ENCODE measurements at places on chromosomes 3 and 15.

- DNase-seq: no peak
Measured at GRCh38 chr3:83065851-83066460, 1304.5 kb upstream of the GBE1 start.

DNA sequence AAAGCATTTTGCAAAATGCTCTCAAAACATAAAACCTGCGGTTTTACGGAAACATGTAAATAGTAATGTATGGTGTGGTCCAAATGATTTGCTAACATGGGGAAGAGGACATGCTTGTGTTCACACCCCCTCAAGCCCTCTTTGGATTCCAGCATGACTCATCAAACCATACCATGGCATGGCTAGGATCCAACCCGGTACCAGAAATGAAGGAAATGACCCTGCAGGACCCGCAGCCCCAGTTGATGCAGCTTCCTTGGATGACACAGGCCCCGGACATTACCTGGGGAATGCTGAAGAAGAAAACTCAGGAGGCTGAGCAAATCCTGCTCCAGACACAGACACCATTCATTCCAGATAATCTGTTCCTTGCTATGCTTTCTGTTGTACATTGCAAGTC lies 222.9 kb downstream of the DTWD1 start:
- DNase-seq: no peak

- DNase-seq: no peak
Measured at GRCh38 chr15:55937040-55937439, 56.4 kb downstream of the NEDD4 start.

GRCh38 chr3:41000471-41000870 lies 198.8 kb upstream of the CTNNB1 start:
- no peak for DNase-seq

GRCh38 chr3:23856286-23856685 lies 50.5 kb downstream of the UBE2E1 start:
- no peak for DNase-seq

DNA sequence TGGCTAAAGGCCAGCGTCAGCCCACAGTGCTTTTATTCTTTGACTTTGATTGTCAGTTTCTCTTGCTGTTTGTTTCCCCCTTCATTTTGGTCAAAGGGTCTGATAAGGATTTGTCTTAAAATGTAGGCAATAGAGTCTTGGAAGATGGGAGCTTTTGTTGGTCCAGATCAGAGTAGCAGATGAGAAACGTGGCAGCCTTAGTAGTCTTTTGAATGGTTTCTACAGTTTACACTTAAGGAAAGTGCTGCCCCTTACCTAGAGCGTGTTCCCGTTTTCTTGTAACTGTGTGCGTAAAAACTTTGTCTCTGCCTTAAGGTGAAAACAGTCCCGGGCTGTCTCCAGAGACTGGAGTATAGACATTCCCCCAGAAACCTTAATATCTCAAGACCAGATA lies 630 bp downstream of the LXN start:
- no peak for DNase-seq

DNA sequence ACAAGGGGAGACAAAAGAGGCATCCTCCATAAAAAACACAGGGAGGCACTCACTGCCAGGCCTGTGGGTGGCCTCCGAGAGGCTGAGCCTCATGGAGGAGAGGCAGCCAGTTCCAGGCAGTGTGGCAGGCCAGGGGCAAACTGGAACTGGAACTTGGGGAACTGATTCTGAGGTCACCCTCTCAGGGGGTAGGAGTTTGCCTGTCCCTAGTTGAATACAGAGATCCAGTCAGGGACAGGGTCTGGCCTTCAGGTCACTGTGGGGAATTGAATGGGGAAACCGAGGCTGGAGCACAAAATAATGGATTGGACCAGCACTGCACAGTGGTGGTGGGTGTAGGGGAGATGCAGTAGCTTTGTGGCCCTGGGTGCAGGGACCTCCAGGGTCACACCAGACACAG lies 58.7 kb downstream of the TPRA1 start:
- DNase-seq: no peak

DNA sequence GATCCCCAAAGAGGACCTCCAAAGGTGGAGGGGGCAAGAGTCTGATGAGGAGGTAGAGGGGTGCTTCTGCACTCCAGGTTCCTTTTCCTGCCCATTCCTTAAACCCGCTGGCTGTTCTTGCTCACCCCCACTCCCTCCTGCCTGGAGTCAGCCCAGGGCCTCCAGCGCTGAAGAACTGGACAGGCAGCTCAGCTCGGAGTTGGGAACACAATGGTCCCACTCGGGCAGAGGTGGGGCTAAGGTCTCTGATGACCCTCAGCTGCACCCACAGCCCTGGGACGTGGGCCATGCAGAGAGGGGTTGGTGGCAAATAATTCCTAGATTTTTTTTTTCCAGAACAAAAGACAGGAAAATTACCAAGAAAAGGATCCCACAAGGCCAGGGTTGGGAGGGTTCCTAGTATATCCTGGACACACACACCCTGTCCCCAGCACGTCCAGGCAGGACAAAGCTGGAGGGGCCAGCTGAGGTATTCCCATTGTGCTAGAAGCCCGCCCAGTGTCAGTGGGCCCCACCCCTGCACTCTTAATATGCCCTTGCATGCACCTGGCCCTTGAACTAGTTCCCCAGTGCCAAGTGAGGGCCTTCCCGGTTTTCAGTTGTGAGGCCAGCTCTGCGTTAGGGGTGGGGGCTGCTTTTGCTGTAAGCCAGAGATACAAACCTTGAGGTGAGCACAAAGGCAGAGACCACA lies 22.1 kb upstream of the IP6K2 start:
- no peak for DNase-seq

DNA sequence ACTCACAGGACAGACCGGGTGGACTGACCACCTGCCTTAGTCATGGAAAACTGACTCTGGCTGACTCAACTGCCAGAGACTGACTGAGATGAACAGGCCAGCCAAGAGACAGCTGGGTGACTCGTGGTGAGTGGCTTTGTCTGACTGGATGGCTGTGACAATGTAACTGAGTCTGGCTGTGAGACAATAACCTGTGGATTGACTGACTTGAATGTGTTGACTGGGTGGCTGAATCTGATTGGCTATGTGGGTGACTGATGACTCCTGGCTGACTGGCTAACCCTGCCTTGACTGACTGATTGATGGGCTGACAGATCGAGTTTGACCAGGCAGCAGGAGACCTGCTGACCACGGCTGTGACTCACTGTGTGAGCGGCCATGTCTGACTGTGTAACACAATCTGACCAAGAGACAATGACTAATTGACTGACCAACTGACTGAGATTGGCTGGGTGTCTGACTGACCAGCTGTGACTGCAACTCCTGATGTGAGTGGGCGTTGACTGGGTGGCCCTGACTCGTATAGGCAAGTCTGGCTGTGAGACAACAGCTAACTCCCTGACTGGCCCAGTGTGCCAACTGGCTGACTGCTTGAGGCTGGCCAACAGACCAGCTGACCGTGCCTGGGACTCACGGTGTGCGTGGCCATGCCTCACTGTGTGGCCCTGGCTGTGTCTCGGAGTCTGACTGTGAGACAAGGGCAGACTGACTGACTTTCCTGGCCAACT lies 509.1 kb downstream of the SHQ1 start:
- DNase-seq: peak; percentile 68

DNA sequence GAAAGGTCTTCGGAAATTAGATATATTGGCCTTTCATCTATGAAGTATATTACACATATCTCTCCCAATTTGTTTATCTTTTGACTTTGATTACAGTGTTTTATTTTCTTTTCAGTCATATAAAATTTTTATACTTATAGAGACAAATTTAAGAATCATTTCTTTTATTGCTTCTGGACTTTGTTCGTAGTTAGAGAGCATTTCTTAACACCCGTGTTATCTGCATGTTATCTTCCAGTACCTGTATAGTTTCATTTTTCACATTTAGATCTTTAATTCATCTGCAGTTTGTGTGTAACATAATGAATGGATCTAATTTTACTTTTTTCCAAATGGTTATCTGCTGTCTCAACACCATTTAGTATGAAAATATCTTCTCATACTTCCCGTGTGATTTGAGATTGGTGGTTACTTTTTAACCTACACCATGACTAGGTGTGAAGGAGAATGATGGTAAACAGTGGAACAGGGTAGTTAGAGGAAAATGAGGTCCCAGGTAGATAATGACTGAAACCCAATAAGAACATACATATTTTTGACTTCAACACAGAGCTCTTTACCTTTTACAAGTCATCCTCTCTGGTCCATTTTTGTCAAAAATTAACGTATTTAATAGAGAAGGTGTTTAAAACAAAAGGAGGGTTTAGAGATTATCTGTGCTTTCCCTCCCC lies 99.3 kb downstream of the LPP start:
- DNase-seq: no peak

- DNase-seq: no peak
Measured at GRCh38 chr15:91916051-91916450, 62.5 kb downstream of the SLCO3A1 start.

GRCh38 chr3:184827572-184827971 lies 15.6 kb downstream of the VPS8 start:
- DNase-seq: no peak

DNA sequence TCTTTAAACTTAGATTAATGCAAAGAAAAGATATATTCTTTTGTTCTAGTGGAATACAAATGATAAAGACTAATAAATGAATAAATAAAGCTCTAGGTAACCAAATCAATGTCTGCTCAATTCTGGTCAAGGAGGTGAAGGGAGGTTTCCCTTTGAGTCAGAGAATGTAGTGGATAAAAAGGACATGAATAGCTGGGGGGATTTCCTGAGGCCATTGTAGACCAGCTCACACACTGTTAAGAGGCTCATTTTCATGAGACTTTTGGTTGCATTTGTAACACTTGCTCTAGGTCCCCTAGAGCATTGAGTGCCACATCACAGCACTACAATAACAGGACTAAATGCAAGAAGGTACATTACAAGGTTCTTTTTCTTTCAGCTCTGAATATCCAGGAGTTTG lies 170.7 kb downstream of the TIGIT start:
- no peak for DNase-seq

GRCh38 chr15:65767895-65768294 lies 24.2 kb downstream of the DENND4A start:
- no peak for DNase-seq

GRCh38 chr3:122232485-122232884 lies 49.0 kb downstream of the CASR start:
- no peak for DNase-seq

GRCh38 chr3:126013751-126014156 lies 44.8 kb downstream of the ROPN1B start:
- DNase-seq: no peak

DNA sequence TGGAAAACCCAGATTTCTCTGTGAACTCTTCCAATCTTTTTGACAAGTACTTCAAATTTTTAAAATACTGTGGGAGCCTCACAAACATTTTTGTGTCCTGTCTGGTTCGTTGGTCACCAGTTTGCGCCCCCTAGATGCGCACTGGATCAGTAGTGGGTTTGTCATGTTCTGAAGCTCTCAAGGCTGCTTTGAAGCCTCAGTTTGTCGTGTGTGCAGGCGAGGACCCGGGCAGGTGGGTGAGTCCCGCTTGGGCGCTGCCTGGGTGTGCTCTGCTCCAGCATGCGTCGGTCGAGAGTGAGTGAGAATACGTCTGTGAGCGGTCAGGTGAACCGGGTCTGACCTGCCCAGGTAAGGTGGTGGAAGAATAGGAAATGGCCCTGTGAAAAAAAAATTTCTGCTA lies 17.3 kb upstream of the AEN start:
- DNase-seq: no peak

DNA sequence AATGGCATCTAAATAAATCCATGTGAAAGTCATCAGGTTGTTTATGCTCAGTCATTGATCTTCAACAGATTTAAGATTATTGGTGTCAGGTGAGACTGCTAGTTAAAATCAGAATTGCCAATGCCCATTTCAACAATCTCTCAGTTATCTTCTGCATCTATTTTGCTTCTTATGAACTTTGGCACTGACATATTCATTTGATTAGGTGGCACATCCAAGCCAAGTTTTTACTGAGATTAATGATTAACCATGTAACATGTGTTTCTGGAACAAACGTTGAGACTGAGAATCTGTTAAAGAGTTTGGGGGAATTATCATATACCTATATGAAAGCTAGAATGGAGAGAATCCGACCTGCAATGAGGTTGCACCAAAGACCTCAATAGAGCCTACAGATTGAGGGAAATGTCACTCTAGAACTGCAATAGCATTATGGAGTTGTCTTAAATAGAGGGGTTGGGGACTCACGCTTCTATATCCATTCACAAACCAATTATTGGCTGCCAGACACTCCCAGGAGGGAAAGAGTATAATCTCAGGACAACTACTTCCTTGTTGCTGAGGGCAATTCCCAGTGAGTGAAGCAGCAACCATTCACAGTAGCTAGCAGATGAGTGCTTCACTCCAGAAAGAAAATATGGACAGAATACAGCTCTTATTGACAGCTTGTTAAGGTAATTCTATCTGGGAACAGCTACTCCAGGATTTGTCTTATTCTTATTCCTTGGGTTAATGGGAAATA lies 891.3 kb downstream of the SQOR start:
- no peak for DNase-seq

DNA sequence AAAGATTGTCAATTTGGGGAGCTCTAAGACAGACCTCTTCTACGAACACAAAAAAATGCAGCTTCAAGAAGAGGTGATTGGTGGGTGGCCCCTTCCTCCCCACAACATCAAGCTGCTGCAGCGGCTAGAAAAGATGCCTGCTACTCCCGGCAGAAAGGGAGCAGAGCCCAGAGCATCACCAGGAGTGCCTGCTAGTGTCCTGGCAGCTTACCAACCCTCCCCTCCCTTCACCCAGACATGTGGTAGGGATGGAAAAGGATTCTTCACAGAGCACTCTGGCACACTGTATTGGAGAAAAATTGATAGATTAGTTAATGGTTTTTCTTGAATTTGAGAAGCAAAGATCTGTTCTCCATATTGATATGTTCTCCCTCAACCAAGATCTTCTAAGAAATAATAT lies 10.8 kb downstream of the IP6K1 start:
- no peak for DNase-seq

DNA sequence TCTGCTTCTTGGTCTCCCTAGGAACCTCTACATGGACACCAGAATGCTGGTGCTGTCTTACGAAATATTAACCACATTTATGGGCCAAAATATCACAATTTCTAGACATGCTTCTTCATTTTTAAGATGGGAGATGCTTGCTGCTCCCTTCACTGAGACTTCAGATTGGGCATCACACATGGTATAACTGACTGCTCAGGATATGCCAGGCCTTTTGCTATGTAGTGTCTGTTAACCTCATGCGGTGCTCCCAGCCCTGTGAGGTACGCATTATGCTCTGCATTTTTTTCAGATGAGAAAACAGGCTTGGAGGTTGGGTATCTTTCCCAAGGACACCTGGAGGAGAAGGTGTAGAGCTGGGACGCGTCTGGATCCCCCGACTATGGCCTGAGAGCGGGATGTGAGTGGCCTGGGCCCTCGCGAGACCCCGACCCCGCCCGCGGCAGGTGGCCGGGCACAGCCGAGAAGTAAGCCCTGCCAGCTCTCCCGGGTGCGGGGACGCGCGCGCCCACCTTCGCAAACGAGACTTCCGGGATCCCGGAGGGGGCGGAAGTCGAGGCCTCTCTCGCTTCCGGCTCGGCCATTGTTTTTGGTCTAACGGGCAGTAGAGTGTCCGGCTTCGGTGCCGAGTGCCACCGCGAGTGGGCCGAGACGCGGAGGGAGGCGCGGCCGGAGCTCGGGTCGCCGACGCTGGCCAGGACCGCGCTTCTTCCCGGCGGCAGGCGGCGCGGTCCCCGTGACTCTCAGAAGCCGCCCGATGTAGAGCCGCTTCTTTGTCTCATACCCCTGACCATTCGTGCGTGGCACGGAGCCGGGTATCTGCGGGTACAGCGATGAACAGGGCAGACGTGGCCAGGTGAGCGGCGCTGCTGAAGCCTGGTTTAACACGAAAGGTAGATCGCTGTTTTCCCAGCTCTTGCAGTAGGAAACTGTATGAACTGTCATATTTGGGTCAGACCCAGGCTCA lies at the start of gene ZKSCAN7:
ZKSCAN7 (plus strand) TSS at position 568 of the 967 bp plus-strand sequence. CDS start 1,855 bp downstream, outside the sequence.
- DNase-seq: peak; percentile 35
